Effector memory CD8-positive, alpha-beta T cell (primary cell): ENCODE measurements at places on chromosomes 7 and 10.

DNA sequence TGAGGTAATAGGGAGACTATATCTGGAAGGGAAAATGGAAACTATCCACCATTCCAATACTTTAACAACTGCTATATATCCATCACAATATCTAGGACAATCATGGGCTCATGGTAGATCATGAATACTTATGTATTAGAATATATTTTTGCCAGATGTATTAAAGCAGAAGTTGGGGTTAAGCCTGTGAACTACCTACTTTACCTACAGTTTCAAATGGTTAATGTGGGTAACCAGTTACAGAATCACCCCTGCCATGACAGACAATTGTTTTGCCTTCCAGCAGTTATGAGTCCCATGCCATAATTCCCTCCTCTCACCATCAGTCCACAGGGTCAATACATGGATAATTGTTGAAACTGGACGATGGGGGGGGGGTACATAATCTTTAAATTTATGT is 29.9 kb upstream of the RAPGEF5 start:
- no peak for DNase-seq

DNA sequence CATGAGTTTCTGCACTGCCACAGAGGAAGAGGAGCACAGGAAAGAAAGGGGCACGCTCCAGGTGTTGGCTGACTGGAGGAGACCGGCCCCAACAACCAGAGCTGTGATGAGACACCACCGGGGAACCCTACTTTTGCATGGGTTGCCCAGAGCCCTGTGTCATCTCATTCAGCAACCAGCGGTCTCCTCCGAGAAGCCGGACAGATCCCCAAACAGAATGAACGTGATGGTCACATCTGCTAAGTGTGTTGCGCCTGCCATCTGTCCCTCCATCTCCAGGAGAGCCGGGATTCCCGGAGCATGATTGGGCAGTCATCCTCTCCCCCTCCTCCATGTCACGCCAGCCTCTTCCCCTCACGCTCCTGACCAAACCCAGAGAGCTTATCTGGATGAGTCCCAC is 22.9 kb downstream of the PARP12 start:
- DNase-seq, result no peak

DNA sequence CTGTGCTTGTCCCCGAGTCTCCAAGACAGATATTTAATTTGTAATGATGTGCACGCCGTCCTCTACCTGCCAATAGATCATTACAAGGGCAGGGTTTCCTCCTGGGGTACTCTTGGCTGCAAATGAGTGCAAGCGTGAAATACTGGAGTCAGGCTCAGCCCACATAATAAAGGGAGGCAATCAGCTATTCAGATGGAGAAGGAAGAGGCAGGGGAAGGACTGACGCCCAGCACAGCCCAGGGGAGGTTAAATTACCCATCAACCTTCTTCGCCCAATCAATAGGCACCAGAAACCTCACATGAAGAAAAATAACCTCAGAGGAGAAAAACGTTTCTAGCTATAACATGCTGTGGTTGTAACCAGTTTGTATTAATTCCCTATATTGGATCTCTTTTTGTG is 544.9 kb upstream of the ADARB2 start:
- no peak for DNase-seq

DNA sequence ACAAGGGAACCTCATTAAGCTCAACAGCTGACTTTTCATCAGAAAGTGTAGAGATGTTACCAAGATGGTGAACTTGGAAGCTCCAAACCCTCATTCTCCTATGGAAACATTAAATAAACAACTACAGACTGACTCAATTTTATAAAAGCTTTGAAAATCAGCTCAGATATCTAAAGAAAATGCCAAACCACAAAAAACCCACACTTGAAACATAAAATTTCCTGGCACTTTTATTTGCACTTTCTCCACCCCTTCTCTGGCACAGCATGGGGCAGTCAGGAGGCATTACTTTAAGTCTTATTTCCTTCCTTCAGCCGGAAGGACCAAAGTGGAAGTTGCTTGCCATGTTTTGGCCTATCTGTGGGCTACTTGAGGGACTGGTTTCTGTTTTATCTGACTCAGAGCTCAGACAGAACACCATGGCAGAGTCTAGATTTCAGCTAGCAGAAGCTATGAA is 114.7 kb downstream of the ODAD2 start:
- no peak for DNase-seq

DNA sequence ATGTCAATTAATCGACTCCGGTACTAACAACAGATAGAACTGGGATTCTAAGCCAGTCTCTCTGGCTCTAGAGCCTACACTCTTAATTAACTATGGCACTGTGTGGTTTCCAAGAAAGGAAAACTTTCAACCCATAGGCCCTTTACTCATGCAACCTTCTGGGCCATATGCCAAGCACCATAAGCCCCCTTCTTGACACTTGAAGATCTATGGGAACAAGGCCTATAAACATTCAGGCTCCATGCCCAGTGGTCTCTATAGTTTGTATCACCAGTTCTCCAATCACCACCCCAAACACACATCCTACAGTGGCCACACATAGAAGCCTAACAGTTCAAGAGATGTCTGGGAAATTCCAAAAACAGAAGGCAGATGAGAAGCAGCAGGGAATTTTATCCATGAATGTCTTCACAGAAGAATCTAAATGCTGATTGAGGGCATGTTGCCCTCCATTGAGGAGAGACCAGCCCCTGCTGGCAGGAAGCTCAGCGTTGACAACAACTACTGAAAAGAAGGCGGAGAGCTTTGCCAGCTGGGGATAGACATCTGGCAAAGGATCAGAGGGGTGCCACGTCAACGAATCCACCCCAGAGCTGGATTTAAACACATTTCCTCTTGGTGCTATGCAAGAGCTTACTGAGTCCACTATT is 64.4 kb downstream of the GRM3 start:
- no peak for DNase-seq

DNA sequence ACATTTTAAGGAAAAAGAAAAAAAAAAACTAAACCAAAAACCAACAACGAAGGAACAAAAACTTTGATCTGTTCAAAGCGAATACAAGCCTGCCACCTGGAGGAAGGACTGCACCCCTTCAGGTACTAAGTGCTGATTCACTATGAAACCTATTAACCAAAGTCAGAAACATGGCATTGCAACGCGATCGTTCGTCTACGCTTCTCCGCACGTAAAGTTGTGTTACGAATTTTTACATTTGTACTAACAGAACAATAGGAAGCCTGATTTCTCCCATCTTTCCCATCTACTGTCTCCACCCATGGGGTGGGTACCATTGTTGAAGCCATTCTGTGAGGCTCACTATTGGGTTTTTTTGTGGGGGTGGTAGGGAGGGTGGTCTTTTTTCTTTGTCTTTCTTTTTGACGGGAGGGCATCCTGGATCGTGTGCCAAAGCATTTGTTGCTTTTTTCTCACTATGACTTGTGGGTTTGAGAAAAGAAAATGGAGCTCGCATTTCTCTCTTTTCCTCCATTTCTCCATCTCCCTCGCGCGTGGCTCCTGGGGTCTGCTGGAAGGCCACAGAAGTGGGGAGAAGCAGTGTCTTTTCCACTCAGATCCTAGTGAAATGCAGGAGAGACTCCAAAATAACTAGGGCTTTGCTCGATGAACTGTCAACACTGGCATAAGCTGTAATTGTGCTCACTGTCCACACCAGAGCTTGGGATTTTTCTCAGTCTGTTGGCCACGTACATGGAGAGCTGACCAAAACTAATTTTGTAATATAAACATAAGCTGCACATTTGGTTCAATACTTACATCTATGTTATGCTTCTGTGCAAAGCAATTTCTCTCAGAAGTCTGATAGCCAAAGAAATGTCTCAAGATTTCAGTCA is 100.9 kb upstream of the YAE1 start:
- DNase-seq, result no peak

DNA sequence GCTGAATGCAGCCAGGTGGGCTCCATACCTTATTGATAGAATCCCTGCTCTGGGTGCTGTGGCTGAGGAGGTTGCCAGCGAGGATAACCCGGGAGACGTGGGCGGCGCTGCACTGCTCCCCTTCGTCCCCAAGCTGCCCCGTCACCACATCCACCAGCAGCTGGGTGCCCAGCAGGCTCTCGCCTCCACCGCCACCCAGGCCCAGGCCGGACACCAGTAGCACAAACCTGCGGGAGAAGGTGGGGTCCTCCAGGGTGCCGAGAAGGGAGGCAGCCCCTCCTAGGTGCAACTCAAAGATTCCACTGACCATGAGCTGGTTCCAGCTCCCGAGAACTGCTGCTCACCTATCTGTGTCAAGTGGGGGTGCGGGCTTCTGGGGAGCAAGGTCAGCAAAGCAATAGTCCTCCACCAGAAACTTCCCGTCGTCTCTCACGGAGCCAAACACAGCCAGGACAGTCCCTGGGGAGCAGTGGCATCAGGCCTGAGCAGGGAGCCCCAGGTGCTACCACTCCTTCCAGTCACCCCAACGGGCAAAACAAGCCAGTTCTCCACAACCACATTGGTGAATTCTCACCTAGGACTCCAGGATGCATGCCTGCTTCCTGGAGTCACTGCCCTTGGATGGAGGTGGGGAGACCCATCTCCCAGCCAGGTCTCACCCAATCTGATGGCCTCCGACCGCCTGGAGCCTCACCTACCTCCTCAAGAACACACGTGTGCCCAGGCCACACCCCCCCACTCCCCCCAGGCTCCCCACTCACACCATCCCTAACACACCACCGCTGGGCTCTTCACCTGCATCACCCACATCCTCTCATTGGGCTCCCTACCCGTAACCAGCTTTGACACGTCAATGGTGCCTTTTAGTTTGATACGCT is 6.3 kb downstream of the POLD2 start:
- DNase-seq, result no peak

- DNase-seq, result no peak
These were observed 1162.9 kb downstream of the CNTNAP2 start for GRCh38 chr7:147279514-147279913.
